GM12864 (cell line): ENCODE measurements at places on chromosomes 2 and 18.

DNA sequence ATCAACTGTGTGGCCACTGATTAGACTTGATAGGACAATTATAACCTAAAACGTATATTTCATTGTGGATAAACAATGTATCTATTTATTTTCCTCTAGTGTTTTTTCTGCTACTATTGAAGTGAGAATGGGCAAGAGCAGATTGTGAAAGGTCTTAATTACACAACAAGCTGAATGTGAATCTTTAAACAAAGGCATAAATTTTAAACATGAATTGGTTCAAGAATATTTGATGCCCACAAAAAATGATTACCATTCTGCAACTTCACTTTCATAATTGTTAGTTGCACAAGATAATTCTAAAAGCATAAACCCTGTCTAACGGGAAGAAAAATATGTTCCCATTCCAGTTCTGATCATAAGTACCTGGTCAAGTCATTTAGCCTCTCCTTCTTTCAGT is 285.6 kb downstream of the GULP1 start:
- DNase-seq: no peak

DNA sequence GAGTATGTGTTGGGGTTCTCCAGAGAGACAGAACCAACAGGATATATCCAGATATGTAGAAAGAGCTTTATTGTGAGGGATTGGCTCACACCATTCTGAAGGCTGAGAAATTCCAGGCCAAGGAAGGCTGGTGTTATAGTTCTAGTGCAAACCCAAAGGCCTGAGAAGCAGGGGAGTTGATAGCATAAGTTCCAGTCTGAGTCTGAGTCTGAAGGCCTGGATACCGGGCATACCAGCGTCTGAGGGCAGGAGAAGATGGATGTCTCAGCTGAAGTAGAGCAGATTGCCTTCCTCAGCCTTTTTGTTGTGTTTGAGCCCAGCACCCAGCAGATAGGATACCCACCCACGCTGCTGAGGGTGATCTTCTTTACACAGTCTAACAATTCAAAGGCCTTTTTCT is 211.7 kb upstream of the RASGRP3 start:
- no peak for DNase-seq

- no peak for DNase-seq
Observed at GRCh38 chr2:1283871-1284270, 129.4 kb upstream of the TPO start.

GRCh38 chr18:35876243-35876642 is 96.2 kb upstream of the RMP24 start:
- DNase-seq: no peak

- DNase-seq: no peak
Observed at GRCh38 chr2:98390571-98391476, 44.6 kb downstream of the CNGA3 start.

DNA sequence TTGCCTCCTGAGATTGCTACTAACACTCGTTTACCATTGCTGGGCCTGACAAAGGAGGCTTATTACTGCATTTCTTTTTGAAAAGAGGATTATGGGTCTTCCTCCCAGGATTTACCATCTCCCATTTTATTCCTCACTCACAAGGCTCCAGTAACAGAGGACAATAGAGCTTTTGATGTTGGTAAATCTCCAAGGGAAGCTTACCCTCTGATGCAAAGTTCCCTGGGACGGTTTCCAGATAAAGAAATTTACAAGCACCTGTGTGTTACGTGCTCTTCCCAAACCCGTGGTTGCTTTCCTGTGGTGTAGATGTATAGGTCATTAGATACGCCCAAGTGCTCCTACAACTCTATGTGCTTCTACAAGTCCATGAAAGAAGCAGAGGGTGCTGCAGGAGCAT is 17.1 kb downstream of the VSNL1 start:
- no peak for DNase-seq

DNA sequence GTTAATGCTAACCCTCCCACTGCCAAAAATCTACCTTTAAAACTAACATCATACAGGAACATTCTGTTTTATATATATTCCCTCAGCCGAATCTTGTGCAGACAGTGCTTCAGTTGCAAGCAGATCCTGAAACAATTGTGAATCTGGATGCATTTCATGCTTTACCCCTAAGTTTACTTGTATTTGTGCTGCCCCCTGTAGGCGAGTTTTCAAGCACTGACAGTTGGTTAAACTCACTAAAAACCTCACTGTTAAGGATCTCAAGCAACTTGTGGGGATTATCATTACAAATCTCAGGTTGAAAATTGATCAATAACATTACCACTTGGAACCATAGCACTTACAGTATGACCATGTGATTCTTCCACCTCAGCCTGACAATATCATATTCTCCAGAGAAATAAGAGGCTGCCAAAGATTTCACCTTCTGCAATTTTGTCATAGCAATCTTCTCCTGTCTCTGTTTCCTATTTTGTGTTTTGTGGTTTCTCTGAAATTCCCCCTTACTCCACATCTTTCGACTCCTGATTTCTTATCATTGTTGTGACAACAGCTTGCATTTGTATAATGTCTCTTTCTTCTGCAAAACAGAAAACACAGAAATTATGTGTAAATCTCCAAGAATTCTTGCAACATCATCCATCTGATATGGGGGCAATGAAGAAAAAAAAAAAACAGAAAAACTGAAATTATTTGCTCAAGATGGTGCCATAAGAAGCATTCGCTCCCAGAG is 354.6 kb upstream of the SETBP1 start:
- no peak for DNase-seq

- DNase-seq: no peak
Observed at GRCh38 chr2:68653538-68653982, 10.2 kb downstream of the PROKR1 start.

- no peak for DNase-seq
Observed at GRCh38 chr18:12032786-12033642, 51.7 kb downstream of the IMPA2 start.

DNA sequence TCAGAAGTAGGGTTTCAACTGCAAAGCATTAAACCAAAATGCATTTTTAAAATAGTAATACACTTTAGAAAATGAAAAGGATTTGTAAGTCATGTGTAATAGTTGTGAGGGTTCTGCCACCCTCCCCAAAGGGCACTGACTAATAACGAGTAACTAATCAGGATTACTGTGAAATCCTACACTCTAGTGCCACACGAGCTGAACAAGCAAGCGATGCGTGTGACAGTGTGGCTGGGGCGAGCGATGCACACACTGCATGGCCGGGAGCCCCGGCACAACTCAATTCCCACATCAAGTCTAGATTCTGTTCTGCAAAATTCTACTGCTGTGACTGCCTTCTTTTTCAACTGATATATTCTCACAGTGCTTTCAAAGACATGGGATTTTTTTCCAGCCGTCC is 156.4 kb downstream of the SEPTIN10 start:
- DNase-seq: no peak

- DNase-seq: no peak
Observed at GRCh38 chr18:49817947-49818346, 4.6 kb upstream of the ACAA2 start.

- no peak for DNase-seq
Observed at GRCh38 chr2:235293061-235293460, 200.8 kb upstream of the AGAP1 start.

GRCh38 chr2:181235683-181236459 is 221.3 kb upstream of the ITGA4 start:
- peak; percentile 79 for DNase-seq

DNA sequence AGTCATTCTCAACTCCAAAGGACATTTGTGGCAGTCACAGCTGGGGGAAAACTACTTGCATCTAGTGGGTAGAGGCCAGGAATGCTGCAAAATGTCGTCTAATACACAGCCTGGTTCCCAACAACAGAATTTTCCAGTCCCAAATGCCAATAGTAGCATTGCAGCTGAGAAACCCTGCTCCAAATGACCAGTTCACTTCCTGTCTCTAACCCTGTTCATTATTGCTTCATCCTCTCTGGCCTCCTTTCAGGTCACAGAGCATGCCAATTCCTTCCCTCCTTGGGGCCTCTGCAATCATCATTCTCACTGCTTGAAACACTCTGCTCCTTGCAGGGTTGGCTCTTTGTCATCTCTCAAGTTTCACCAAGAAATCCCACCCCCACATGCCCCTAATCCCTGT is 139.1 kb downstream of the IRS1 start:
- DNase-seq: no peak

GRCh38 chr2:70570041-70570661 is 16.5 kb upstream of the TGFA start:
- DNase-seq: no peak

DNA sequence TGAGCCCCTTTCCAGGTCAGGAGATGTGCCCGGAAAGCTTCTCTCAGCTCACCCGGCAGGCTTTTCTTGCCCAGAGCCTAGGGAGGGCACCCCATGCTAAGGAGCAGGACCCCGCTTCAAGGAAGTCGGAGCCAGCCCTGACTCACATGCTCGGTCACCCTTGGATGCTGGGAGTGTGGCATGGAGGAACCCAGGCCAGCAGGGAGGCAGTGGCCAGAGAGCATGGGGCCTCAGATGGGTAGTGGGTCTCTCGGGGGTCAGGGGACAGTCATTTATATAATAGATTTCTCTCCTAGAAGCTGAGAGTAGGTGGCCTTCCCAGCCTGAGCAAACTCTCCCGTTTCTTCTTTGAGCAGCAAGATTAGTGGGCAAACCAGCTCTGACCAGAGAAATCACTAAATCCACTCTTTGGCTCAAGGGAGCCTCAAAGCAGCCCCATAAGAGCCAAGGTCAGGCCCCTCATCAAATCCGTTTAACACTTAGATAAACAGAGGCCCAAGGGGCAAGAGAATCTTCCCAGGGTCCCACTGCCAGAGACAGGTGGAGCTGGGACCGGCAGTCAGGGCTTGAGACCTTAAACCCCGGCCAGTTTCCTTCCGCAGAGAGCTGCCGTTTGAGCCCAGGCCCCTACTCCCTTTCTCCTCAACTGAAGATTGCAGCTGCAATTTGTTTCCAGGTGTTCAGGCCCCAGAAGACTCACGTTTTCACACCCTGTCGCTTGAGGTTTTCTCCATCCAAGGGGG is 113.1 kb downstream of the CYP26B1 start:
- no peak for DNase-seq

DNA sequence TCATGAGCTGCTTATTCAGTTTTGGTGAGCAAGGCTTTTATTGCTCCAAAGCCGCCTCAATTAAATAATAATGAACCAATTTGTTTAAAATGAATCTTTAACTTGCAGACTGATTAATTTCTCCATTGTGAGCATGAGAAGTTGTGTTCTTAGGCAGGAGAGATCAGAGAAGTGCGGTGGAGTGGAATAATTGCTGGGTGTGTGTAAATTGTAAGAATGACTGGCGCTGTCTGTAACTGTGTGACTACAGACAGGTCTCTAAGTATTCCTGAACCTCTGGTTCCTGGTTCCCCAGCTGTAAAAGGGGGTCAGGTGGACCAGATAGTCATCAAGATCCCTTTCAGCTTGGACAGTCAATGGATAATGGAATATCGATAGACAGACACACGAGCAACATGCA is 98.0 kb upstream of the EFEMP1 start:
- no peak for DNase-seq

DNA sequence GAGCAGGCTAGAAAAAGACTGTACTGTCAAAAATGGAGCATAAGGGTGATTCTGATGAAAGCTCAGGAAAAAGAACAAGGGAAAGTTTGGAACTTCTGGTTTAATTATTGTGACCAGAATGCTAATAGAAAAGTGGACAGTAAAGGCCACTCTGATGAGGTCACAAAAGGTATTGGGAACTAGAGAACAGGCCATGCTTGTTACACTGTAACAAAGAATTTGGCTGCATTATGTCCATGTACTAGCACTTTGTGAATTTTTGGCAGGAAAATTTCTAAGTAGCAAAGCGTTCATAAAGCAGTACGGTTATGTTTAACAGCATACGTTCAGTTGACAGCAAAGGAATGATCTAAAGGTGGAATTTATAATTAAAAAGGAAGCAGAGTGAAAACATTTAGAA is 418.6 kb downstream of the TRIB2 start:
- no peak for DNase-seq

DNA sequence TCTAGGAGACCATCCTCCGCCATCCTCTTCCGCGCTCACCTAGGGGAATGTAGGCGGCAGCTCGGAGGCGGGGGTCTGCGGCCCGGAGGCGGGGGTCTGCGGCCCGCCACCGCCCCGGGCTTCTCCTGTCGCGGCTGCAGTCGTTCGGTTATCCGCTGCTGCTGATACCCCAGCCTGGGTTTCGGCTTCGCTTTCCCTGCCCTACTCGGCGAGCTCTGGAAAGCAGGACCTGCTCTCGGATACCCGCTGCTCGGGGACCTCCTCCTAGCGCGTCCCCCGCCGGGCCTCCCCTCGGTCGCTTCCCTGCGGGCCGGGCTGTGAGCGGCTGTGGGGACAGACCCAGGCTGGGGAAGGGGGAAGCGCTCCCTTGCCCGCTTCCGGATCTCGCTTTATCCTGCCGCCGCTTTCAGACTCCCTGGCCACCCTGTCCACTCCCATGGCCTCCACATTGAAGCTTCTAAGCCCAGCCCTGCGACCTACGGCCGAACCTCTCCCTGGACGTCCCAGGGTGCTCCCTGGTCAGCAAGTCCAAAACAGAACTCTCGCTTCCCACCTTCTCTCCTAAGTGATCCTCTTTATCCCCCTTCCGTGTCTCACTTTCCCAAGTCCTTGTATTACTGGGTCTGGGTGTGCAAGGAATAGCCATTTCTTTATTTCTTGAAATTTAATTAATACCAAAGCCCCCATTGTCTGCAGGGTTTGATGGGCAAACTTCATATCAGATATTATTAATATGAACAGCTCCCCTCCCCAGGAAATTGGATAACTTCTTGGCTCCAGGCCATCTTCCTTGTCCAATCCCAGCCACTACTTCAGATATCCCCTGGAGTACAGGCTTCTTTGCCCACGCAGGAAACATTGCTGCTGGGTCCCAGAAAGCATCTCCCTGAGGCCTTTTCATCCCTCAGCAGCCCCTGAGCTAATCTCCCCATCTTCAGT is 769 bp downstream of the FKBP1B start:
- no peak for DNase-seq

GRCh38 chr18:7561909-7562460 is 5.1 kb upstream of the PTPRM start:
- no peak for DNase-seq

GRCh38 chr2:65214361-65214760 is 13.3 kb upstream of the ACTR2 start:
- DNase-seq: no peak

- DNase-seq: peak; percentile 33
Observed at GRCh38 chr2:208366215-208367127, 40.1 kb upstream of the PTH2R start.

DNA sequence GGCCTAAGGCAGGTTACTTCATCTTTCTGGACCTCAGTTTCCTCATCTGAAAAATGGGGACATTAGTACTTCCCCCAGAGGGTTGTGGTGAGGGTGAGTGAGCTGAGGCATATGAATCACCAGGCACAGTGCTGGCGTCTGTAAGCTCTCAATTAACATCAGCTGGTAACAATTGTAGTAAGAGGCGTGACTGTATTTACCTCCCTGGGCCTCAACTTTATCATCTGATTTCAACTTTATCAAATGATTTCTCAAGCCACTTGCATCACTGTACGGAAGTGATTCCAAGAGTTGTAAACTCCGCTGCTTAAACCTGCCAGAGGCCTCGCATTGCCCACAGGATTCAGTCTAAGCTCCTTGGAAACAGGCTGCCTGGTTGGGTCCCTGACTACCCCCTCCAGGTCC is 53.6 kb upstream of the PKDCC start:
- no peak for DNase-seq

- DNase-seq: no peak
Observed at GRCh38 chr2:118689033-118689432, 158.4 kb downstream of the EN1 start.
